ENCODE measurements at places on chromosomes 5 and 9.
A peak's percentile ranks its signal among the peaks of the same experiment; 100 is the strongest.

GRCh38 chr5:90803876-90804275 lies 245.3 kb downstream of the ADGRV1 start:
- DNase-seq = no peak

DNA sequence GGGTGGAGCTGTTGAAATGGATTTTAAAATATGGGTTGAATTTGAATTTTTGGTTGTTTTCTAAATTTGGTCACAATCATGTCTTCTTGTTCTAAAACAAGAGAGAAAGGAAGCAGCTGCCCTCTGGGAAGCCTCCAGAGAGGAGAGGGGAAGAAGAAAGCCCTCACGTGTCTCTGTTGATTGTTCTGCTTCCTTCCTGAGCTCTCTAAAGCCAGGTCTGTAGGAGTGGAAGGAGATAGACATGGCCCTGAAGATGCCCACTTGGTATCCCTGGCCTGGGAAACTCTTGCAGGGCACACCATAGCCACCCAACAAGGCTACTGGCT lies 59.6 kb downstream of the GALNT12 start:
- no peak for DNase-seq

DNA sequence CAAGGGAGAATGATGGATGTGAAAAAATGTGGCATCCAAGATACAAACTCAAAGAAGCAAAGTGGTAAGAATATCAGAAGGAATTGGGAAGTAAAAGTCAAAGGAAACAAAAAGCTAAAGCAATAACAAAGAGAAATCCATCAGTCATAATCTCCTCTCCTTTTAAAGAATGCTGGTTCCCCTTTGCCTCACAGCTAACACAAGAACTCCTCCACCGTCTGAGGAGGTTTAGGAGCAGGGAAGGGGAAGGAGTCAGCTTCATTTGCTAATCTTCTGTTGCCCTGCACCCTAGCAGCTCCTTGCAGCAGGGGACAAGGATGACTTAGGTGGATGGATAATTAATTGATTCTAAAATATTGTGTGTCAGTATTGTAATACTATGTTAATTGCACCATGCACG lies 16.4 kb downstream of the CD274 start:
- no peak for DNase-seq

DNA sequence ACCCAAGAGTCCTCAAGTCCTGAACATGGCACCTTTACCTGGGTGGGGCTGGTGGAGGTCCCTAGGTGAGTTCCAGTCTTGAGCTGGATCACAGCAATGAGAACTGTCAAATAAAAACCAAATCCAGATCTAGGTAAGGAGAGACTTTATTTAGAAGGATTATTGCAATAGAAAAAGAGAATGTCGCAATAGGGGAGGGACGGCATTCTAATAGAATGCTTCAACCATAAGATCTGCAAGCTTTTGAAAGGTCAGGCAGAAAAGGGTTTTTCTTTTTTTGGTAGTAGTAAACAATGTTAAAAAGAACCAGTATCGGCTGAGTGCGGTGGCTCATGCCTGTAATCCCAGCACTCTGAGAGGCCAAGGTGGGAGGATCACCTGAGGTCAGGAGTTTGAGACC lies 5.2 kb upstream of the GCNT1 start:
- no peak for DNase-seq

DNA sequence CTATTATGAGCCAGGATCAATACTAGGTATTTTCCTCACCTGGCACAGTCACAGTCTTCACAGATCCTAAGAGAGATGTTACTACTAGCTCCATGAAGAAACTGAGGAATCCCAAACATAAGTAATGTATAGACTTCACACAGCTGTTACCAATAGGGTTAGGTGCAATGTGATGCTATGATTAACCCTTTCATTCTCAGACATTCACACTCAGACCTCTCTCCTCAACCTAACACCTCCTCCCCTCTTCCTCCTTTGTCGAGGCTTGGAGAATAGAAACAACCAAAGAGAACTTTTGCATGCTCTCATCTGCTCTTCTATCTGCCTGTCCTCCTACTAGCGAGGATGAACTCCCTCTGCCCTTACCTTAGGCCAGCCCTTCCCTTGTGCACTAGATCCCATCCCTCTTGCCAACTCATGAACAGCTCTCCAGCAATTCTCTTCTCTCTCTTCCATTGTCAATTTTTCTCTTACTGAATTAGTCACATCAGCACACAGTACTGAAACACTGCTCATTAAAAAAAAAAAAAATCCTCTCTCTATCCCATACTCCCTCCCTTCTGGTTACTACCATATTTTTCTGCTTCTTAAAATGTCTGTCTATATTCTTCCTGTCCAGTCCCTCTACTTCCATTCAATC lies 47.7 kb downstream of the MAPKAP1 start:
- no peak for DNase-seq

- no peak for DNase-seq
Measured at GRCh38 chr9:35960039-35960655, 2.2 kb upstream of the OR2S2 start.

- DNase-seq = peak; percentile 43
Measured at GRCh38 chr9:132078699-132079356, 839 bp downstream of the MED27 start.

DNA sequence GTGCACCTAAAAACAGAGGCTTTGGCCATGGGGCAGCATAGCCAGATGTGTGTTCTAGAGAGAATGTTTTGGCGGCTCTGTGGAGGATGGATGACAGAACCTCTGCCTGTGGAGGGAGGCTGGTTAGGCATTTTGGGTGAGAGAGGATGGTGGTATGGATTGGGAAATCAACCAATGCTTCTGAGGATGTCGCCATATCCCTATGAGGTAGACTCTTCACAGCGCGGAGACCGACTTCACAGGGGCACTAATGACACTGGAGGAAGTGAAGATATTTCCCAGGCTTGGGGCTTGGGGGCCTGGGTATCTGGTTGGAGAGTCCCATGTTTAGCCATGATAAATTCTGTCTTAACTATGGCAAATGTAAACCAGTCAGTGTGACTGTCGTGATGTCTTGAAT lies 140.6 kb upstream of the KLF4 start:
- DNase-seq = no peak

DNA sequence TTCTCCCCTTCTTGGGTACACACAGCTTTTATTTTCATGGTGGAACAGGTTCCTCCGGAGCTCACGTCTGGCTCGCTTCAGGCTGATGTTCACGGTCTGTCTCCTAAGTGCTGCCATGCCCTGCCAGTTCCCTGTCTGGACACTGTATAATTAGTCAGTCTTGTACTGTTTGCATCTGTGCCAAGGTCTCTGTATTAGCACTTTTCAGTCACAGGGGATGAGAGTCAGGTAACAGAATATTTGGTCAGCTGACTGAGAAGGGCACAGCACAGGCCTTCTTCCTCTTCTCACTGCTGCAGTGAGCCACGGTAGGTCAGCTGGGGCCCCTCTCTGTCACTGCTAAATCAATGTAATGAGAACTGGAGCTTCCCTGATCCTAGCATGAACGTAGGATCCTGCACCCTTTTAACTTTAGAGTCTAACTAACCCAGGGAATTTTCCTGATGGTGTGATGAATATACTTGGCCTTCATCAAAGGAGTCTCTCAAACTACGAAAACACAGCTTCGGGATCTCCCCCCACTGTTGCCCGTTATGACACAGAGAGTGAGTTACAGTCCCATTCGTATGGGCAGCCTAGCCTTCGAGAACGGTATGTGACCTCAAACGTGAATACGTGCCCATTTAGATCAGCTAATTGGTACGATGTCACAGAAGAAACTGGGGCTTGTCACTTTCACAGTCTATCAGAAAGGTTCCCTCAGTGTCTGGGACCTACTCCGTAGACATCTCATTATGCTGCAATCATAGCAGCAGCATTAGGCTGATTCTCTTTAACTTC lies 354.1 kb upstream of the RFX3 start:
- no peak for DNase-seq

DNA sequence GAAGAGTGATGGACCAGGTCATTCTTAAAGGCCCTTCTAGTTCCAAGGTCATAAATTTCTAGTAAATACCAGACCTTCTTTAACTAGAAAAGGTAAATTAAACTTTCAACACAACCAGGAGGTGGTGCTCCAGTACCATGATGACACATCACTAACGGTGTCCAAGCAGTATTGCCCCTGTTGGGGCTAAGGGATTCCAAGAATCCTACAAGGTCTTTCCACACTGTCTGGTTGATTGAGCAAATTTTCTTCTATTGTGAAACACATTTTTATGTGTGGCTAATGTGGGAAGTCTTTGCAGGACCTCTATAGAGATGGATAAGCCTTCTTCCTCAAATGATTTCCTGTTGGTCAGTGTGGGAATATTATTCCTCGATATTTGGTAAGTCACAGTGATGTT lies 459.6 kb upstream of the PAPPA start:
- DNase-seq = no peak

DNA sequence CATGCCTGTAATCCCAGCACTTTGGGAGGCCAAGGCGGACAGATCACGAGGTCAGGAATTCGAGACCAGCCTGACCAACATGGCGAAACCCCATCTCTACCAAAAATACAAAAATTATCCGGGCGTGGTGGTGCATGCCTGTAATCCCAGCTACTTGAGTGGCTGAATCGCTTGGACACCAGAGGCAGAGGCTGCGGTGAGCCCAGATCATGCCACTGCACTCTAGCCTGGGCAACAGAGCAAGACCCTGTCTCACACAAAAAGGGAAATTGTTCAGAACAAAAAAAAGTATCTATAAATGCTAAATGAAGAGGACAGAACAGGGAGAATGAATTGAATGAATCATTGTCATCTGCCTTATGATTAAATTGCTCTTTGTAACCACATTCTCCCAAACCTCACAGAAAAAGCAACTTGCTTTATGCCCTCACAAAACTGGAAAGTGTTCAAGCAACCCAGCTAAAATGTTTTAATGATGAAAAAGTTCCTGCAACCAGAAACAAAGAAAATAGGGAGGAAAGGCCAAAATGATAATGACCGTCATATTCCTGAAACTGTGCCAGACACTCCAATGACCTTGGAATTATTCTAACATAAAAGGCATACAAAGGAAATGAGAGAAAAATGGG lies 83.7 kb downstream of the SERINC5 start:
- DNase-seq = peak; percentile 12

DNA sequence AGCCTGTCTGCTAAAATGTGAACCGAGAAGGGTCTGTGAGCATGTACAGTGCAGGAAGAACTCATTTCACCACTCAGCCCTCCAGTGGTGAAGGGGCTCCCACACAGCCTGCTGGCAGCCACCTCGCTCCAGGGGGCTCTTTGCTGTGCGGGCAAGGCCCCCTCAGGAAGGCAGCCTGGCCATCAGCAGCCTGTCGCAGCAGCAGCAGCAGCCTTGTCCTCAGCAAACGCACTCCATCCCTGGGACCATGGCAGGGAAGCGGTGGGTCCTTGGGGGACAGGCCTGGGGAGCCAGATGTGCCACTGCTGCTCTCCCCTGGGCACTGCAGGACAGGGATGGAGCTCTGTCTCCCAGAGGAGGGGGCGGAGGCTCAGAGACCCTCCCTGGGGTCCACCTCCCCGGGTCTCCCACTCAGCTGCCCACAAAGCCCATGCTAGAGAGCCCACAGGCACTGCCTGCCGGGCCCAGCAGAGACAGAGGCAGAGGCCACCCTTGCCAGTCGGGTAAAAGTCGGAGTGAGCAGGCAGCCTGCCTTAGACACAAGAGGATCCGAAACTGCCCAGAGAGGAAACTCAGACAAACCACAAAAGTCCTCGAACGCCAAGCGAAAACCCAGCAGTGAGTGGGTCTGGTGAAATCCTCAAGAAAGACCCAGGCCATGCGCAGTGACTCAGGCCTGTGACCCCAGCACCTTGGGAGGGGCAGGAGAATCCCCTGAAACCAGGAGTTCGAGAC lies 8.0 kb downstream of the BRD3 start:
- DNase-seq = no peak

- DNase-seq = no peak
Measured at GRCh38 chr5:1983919-1984695, 101.4 kb upstream of the IRX4 start.

DNA sequence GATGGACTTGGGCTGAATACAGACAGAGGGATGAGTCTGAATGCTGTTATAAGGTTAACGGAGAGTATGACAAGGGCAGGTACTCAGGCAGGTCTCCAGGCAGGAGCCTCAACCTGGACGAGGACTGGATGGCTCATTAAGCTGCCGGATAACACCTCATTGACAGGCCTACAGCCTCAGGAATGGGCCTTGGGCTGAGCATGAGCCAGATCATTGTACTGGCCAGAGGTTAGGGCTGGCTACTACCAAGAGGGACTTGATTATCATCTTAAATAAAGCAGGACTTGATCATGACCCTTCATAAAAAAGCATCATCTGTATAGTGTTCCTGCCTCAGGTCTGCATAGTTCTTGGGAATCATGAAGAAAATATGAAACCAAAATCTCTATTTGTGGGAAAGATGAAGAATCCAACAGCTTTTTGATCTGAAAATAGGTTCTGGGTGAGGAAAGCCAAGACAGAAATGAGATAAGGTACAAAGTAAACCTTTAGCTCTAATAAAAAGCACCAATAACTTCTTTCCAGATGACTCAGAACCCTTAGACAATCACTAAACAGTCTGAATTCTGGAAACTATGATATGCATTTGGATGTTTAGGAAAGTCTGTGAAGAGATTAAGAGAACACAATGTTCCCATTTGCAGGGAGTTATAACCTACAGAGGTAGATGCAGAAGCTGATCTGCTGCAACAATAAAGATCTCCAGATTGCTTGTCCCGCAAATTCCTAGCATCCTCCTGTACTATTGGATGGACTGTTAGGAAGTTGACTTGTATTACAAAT lies 343.1 kb downstream of the CTNND2 start:
- DNase-seq = no peak

DNA sequence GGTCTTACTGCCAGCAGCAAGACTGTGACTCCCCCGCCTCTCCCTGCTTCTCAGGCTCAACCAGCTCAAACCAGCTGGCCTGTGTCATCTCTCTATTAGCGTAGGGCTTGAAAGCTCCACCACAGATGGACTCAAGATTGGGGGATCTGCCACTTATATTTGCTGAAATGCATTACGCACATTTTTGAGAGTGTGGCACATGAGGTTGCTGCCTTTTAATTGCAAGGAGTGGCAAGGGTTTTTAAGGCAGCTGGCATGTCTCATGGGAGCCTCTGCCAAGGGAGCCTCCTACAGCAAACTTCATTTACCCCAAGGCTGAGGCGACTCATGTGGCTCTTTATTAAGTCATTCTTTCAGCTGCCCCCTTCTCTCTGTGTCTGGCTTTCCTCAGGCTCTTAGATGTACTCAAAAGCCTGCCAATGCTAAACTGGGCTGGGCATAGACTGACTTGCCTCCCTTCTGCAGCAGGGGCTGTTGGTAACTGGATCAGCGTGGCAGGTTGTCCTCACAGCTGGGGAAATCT lies 219.3 kb downstream of the SMARCA2 start:
- DNase-seq = no peak

DNA sequence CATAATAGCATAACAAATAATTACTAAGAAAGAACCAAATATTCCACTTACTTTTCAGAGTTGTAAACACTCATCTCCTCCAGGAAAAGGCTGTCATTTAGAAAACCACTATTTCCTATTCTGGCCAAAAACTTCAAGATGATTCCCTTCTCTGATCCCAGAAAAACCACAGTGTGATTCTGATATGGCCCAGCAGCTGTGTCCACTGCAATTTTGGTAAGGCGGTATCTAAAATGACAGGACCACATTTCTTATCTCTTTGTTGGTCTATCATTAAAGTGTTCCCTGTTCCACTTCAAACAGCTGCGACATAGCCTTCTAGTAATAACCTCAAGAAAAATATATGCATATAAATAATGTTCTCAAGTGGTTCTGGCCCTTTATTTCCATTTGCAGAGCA lies 96.1 kb downstream of the SEMA6A start:
- no peak for DNase-seq

Data from activated CD8-positive, alpha-beta memory T cell treated with anti-CD3 and anti-CD28 coated beads, Interleukin-2, amount 10 ng/mL, durations not matched to agents 7 days and 5 days (primary cell).